ENCODE measurements at places on chromosomes 2 and 18.

DNA sequence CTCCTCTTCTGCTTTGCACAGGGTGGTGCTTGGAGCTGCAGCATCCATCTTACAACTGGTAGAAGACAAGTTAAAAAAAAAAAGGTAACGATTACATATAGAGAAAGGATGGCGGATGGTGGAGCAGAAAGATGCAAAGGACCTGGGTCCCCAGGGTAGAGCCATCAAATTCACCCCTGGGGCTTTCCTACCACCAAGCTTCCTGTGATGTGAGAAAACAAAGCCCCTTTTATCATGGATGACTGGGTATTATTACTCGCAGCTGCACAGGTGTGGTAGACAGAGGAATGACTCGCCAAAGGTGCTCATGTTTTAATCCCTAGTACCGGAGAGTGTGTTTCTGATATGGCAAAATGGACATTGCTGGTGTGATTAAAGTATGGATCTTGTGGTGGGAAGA, 1.3 kb upstream of the ACOXL start:
- no peak for DNase-seq

DNA sequence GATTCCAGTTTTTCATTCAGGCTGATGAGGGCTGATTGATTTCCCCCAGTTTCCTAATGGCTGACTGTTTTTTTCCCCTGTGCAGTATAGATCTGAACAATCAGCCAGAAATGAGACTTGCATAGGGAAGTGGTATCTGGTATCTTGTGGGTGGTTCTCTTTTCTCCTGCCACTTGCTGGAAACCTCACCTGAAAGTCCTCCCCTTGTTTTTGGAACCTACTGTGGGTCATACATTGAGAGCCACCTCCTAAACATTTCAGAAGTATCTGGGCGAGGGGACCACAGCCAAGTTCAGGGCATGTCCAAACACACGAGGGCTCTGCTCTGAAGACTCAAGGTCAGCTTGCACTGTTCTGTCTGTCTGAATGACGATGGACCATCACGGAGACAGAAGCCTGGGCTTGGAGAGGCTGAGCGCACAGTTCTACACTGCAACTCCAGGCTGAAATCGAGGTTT, 19.3 kb downstream of the ALPK2 start:
- DNase-seq: no peak

GRCh38 chr2:59458800-59459199, 1094.7 kb downstream of the BCL11A start:
- no peak for DNase-seq

GRCh38 chr2:120477198-120477597, 131.3 kb downstream of the INHBB start:
- DNase-seq: no peak

DNA sequence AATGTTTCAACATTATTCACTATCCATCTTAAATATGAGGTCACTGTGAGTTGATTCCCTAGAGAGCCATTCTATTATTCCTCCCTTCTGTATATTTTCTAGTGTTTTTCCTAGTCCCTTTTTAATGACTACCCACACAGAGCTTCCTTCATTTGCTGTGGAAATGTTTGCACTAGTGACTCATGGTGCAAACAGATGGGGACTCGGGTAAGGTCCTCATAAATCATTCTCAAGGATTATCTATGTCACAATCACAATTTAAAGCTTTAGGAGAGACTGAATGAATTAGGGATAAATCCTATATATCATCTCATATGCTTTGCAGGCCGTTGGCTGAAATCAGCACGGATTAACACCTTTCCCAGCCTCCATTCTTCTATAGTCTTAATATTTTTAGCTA, 159.6 kb downstream of the DCC start:
- no peak for DNase-seq

DNA sequence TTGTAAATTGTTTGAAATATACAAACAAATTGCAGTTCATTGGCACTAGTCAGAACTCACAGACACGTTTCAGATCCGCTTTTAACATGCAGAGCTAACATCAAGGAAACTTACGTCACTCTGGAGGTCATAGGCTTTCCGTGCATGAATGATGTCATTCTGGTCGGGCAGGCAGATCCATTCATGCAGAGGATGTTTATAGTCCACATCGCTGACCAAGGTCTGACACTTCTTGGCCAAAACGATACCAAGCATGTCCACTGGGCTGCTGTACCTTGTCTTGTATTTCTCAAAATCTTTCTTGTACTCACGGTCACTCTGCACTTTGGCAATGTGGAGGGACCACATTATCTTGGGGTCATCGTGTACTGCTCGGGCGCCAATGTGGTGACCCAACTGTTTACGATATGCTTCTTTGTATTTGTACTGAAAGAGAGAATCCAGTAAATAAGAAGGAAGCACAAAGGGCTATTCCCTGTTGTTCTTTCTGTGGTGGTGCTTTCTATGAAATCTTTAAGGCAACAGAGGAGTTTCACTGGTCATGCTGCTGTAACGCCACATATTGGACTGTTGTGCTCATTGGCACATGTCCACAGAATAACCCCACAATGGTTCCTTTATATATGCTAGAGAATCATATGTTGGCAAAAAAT, 114.8 kb downstream of the NEB start:
- DNase-seq: no peak

DNA sequence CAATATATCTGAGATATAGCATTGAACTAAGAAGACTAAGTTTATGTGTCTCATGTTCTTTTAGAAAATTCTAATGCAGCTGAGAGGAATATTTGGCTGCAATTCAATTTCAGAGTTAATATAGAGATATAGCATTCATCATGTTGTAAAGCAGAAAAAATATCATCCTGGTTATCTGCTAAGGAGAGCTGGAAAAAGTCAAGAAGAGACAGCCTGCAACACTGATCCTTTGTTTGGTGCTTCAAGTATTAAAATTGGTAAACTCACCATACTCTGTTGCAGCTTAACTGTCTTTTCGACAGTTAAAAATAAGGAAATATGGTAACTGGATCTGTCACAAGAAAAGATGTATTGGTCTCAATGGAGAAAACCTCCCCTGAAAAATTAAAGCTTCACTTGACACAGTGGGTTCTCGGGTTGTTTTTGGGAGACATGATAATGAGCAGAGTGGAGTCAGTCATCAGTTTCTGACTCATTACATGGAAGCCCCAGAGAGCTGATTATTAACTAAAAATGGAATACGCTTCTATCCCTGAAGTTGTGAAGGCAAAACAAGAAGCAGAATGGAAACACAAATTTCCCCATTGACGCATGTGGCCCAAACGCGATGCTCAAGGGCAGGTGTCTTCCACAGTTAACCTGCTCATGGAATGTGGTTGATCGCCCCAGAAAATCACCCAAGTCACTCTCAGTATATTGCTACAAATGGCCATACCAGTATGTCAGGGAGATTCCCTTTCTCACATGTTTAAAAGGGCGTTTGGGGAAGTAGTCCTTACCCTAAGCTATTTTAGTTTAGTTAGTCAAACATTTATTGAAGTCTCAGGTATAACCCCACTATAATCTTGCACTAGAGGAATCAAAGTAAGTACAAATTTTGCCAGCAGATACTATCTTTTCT, 8.2 kb downstream of the BCL2 start:
- no peak for DNase-seq

GRCh38 chr18:77049938-77050337, 82.6 kb downstream of the MBP start:
- no peak for DNase-seq

GRCh38 chr2:57396355-57397098, 650.1 kb upstream of the VRK2 start:
- no peak for DNase-seq

DNA sequence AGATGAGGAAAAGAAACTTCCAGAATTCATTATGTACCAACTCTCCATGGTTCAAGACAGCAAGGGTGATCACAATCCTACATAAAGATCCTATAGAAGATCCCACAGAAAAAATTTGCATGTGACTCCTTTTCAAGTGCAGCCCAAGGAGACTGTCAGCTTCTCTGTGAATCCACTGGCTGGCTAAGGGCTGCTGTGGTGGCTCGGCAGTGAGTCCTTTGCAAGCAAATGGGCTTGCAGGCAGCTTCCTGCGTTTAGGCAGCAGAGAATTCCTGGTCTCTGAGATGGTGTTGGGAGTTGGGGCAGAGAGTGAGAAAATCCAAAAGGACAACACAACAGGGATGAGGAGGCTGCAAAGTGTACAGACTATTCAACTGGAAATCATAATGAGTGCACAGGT, 43.4 kb downstream of the NABP1 start:
- no peak for DNase-seq

DNA sequence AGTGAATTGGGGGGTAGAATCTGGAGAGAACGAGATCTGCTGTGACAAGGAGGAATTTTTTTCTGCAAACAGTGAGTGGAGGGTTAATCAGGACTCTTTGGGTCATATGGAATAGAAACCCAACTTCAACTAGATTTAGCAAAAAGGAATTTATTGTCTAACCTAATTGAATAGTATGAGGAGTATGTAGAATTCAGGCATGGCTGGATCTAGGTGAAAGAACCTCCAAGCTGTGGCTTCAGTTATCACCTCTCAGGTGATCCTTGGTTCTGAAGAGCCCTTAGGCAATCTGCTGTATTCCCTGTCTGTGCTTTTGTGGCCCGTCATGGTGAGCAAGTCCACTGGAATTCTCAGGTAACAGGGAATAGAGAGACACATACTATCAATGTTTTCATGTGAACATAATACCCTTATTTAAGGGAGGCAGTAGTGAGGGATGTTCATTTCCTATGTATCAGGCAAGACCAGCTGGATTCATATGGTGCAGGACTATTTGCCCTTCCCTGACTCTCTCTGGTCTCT, 164.7 kb downstream of the ALPK2 start:
- no peak for DNase-seq

- DNase-seq: no peak
These were observed 3.7 kb downstream of the NFATC1 start for GRCh38 chr18:79399275-79400081.

GRCh38 chr18:36539674-36540231, 242.2 kb downstream of the FHOD3 start:
- DNase-seq: no peak

DNA sequence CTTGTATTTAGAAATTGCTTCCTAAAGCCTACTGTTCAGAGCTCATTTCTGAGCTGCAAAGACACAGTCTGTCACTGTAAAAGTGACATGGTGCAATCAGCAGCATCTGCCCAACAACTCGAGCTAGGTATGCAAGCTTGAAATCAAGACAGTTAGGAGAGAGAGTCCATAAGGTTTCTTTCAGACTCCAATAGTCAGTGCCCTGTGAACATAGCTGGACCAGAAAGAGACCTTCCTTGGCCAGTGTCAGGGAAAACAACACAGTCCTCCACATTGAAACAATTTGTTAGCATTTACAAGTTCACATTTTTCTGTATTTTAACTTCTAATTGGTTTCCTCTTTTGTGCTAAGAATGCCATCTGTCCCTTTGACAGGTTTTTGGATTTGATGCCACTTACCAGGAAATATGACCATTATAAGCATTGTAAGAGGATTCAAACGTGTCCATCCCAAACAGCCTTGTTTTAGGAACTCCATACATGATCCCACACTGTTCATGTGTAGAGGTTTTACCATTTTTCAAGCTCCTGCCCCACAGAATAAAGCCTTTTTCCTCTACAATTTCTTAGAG, 8.9 kb upstream of the MYCN start:
- DNase-seq: no peak

- DNase-seq: no peak
These were observed 242.4 kb downstream of the GCA start for GRCh38 chr2:162586311-162586710.

DNA sequence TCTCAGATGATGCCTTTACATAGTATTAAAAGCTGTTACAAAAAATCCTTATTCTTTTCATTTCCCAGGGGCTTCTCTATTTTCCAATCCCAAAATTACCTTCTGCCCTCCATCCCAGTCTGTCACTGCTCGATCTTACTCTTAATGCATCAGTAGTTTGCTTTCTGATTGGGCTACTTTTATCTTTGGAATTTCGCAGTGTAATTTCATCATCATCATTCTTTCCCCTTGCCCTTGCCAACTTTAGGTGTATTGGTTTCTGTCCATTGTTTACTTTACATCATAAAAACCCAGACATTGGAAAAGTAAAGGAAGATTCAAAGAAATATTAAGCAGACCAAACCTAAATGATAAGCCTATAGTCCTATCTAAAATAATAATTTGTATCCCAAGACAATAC, 457.2 kb downstream of the PIK3C3 start:
- DNase-seq: no peak
